AG08396 (cell line): ENCODE measurements at places on chromosomes 2 and 18.

- peak; percentile 46 for DNase-seq
These were observed 8.6 kb upstream of the RPL37A start for GRCh38 chr2:216490061-216490460.

- DNase-seq: no peak
These were observed 46.7 kb downstream of the RPL37A start for GRCh38 chr2:216545359-216545758.

- peak; percentile 42 for DNase-seq
These were observed 8.2 kb downstream of the ZFP36L2 start for GRCh38 chr2:43218155-43218701.

DNA sequence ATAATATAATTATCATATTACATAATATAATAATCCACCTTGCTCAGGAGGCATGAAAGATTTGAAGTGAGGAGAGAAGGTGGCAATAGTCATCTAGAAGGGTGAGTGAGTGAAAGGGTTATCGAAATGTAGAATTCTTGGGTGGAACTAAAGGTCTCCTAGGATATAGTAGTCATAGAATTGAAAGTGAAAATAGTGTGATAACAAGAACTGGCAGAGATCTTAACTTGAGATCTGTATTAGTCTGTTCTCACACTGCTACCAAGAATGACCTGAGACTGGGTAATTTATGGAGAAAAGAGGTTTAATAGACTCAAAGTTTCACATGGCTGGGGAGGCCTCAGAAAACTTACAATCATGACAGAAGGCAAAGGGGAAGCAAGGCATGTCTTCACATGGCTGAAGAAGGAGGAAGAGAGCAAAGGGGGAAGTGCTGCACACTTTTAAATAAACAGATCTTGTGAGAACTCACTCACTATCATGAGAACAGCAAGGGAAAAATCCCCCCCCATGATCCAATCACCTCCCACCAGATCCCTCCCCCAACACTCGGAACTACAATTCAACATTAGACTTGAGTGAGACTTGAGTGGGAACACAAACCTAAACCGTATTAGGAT is 351.5 kb downstream of the NR4A2 start:
- DNase-seq: no peak

DNA sequence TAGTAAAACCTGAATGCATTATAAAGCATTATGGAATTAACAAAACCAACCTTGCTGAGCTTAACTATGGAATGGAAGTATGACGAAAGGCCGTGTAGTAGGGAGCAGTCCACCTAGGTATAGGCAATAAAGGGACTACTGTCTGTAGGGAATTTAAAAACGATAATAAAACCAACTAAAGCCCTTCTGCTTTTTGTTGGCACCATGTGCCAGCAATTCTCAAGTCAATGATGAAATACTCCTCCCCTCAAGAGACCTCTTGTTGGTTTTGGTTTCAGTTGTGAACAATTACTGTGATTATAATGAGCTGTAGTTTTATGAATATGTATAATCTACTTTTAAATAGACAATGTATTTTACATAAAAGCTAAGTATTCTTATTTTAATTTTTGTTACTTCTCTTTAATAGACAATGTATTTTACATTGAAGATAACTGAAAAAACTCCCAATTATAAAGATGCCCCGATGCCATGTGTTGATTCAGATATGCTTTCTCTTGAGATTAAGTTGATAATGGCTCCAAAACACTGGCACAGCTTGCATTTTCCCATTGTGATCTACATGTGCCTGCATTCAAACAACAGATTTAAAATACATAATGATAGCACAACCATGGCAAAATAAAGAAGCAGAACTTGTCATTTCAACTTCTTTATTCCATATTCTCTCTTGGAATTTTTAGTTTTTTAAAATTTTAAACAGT is 55.5 kb upstream of the ZDBF2 start:
- DNase-seq: no peak

GRCh38 chr2:159677654-159678053 is 34.7 kb upstream of the MARCHF7 start:
- no peak for DNase-seq

DNA sequence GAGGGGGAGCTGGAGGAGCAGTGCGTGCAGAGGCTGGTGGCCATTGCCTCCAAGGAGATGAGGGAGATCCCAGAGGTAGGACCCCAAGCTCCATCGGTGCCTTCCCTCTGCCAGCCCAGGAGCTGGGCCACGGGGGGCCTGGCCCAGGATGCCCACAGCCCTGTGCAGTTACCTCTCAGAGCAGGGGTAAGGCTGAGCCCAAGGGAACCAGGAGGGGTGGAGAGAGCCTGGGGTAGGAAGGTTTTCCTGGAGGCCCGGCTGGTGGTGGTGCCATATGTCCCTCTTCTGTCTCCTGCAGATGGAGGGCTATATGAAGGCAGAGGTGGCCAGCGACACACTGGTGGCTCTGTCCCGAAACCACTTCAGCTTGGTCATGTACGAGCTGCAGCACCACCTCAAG is 11.4 kb downstream of the MROH2A start:
- DNase-seq: no peak

- DNase-seq: no peak
These were observed 142.4 kb downstream of the DDX1 start for GRCh38 chr2:15733867-15734673.
